Activated naive CD4-positive, alpha-beta T cell (primary cell): ENCODE measurements at places on chromosomes 11 and 22.

DNA sequence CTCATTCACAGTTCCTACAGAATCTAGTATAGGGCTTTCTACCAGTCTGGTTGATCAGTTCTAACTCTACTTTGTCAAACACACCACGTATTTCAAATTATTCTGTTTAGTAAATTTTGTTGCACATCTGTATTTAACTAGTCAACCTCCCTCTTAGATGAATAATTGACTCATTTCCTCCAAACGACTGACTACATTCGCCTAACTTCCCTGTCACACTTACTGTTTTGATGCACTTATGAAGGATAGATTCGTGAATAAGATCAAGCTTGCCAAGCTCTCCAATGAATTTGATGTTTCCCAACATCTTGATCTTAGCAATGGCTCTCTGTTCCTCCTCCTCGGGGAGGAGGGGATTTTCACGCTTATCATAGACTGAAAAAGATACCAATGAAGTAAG is 5.0 kb downstream of the EIF4G2 start:
- DNase-seq, result no peak

- no peak for DNase-seq
Observed at GRCh38 chr11:118341815-118342489, 553 bp downstream of the CD3D start.

DNA sequence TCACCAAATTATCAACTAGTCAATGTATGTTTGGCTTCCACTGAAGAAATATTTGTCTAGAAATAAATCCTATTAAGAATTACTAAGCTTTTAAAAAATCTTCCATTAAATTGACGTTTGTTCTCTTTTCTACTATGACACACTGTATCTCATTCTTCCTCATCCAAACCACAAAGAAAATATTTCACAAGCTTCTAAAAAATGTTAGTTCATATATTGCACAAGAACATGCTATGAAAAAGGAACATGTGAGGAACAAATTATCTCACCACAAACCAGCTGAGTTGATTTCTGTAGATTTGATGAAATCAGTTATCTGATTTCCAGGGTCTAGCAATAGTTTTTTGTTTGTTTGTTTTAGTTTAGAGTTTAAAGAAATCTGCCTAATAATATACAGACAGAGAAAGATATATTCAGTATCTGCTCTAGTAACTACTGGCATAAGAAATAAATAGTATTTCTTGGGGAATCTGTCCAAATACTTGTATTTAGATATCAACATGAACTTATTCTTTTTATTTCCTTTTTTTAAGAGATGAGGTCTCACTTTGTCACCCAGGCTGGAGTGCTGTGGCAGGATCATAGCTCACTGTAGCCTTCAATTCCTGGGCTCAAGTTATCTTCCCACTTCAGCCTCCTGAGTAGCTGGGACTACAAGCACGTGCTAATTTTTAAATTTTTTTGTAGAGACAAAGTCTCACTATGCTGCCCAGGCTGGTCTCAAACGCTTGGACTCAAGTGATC is 161.7 kb downstream of the ATG16L2 start:
- DNase-seq, result no peak

DNA sequence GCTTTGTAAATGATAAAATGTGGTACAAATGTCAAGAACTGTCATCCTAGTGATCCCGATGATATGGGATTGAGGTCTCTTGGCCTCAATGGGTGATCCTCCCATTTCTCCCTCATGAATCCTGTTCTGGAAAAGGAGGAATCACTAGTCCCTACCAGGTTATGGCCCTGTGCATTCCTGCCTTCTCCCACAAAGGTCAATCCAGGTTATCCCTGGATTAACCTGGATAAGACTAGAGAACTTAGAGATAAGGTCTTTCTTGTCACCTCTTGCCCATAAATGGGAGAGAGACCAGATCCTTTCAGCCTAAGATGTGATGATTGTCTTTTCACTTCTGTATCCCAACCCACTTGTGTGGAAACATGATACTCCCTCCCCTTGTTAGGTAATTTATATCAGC is 396.7 kb downstream of the BUD13 start:
- DNase-seq, result no peak

DNA sequence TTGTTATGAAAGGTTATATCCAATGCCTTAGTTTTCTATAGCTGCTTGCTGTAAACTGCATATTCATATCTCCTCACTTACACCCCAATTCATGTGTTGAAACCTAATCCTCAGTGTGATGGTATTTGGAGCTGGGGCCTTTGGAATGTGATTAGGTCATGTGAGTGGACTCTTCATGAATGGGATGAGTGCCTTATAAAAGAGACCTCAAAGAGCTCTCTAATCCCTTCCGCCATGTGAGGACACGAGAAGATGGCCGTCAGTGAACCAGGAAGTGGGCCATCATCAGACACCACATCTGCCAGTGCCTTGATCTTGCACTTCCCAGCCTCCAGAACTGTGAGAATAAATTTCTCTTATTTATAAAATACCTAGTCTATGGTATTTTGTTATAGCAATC is 79.3 kb downstream of the CYP2R1 start:
- DNase-seq, result no peak

GRCh38 chr11:60916669-60917206 is 2.8 kb downstream of the TMEM109 start:
- no peak for DNase-seq

DNA sequence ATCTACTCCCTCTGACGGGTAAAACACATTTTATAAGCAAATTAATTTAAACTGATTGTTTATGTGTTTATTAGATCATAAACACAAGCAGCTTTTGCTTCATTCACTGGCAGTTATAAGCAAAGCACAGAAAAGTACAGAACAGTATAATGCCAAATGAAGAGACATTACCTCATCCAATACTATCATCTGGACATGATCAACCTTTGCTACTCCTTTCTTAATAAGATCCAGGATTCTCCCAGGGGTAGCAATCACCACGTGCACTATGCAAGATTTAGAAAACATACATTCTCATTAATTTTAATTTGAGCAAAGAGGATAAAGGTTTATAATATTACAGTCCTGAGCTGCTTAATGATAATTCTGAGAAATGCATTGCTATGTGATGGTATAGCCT is 27.9 kb downstream of the DDX6 start:
- DNase-seq, result no peak
